ENCODE measurements at places on chromosomes 1 and 21. TPM values are rescaled to one million over a fixed set of nuclear protein-coding genes. Genes with fewer than 3 reads are reported as not detected.

The GJB3 gene
- 0.23 TPM for polyA plus RNA-seq

The RGSL1 gene
- not detected for polyA plus RNA-seq

The RBM34 gene
- 80.6 TPM for polyA plus RNA-seq

The HAO2 gene
- polyA plus RNA-seq, result 80.5 TPM

DNA sequence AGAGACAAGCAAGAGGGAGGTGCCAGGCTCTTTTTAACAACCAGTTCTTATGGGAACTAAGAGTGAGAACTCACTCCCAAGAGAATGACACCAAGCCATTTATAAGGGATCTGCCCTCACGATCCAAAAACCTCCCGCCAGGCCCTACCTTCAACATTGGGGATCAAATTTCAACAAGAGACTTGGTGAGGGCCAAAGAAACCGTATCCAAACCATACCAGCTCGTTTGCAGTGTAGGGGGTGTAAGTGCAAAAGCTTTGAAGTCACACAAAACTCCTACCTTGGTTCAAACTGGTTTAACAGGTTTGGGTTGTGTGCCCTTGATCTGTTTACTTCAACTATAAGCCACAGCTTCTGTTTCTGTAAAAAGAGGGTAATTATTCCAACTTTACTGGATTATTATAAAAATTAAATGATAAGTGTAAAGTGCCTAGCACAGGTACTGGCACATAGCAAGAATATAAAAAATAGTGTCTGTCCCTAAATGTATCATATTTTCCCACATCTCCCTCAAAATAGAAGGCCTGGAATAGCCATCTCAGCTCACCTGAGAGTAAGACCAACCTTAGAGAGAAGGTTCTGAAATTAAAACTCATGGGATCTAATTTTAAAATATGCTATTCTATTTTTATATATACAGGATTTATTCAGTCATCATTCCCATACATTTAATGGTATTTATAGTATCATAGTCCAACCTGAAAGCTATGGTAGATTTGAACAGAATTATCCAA is 7.0 kb upstream of the USP25 start:
- DNase-seq, result no peak

DNA sequence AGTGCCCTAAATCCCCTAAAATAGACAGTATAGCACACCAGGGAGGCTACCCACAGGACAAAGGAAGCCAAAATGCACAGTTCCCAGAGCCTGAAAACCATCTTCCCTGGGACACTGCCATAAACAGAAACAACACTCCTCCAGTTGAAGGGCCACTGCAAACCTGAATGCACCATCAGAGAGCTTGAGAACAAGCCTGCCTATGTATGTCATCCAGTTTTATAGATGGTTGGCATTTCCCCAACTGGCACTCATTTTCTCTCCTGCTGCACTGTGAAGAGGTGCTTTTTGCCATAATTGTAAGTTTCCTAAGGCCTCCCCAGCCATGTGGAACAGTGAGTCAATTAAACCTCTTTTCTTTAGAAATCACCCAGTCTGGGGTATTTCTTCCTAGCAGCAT is 169.0 kb downstream of the AGBL4 start:
- no peak for DNase-seq

- no peak for DNase-seq
These were observed 25.2 kb upstream of the SLAMF9 start for GRCh38 chr1:159979257-159979656.

GRCh38 chr1:11804666-11805421 is 920 bp downstream of the MTHFR start:
- peak; percentile 56 for DNase-seq

DNA sequence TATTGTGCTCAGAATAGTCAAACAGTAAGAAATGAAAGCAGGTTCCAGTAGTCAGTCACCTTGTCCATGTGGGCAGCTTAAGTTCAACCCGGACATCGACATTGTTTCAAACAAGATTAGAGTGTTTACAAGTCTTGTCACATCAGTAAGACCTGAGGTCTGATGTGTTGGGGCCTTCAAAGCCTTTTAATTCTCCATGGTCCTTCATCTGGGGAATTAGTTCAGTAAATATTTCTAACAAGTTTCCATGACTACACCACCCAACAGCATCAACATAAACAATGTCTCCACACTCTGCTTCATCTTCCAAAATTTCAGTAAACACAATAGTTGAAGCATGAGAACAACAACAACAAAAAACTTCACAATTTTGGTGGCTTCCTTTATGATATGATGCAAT is 15.1 kb upstream of the ADORA1 start:
- no peak for DNase-seq

GRCh38 chr1:230086151-230086550 is 19.1 kb downstream of the GALNT2 start:
- DNase-seq, result no peak
